Stimulated activated CD4-positive, alpha-beta T cell treated with anti-CD3 and anti-CD28 coated beads, Interleukin-15, amount 100 ng/mL, for 1 hour (primary cell): ENCODE measurements at places on chromosomes 4 and X.

GRCh38 chrX:4764888-4765287 lies 1051.4 kb upstream of the PRKX start:
- no peak for DNase-seq

DNA sequence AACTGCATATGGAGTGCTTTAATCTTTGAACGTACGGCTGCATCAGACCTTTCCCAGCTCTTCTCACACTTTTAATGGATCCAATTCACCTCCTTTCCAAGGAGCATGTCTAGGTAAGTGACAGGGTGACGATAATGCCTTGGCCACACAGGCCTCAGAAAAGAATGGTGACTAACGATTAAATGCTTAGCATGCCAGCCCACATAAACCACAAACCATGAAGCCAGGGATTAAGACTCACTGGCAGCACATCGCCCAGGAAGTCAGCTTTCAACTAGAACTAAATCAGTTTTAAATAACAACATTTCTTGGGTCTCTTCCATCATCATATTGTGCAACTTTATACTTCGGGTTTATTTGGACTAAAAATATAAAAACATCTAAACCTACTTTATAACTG lies 28.7 kb downstream of the INPP4B start:
- DNase-seq = no peak

DNA sequence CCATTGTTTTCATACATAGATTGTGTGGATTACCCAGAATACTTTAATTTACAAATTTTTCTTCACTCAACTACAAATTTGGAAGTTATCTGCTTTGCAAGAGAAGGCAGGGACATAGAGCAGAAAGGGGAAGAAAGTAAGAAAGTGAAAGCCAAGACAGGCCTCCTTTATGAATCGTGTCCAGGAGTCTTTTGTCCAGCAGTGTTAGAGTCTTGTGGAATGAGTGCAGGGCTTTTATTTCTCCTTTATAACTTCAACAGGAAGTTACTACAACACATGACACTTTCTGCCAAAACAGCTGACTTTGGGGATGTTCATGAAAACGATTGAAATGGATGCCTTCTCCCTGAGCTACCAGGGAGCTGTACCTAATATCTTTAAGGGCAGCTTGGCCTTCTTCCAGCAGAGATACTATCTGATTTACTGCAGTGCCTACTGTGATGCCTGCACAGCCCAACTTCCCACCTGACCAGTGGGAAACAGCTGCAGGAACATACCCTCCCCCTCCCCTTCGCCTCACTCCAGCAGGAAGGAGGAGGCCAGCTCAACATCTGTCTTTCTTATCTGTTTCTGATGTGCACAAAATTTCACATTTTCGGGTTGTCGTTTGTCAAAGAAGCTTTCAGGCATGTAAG lies 557.7 kb upstream of the SLIT2 start:
- no peak for DNase-seq

GRCh38 chr4:7627251-7628250 lies 192.8 kb upstream of the PSAPL1 start:
- DNase-seq = no peak
